Vagina (tissue), 2 donors: ENCODE measurements at places on chromosomes 6 and 20.

- no peaks in the 10 kb centered on the region for H3K36me3 ChIP-seq
- H3K27me3 ChIP-seq, result no peaks in the 10 kb centered on the region
- no peak overlapping the region for H3K4me3 ChIP-seq
- H3K27ac ChIP-seq, result peak overlapping the region; percentile 9
- peaks cover 13% of the 10 kb centered on the region for H3K4me1 ChIP-seq
Measured at GRCh38 chr20:4341804-4342485, 326.6 kb upstream of the RNF24 start.

DNA sequence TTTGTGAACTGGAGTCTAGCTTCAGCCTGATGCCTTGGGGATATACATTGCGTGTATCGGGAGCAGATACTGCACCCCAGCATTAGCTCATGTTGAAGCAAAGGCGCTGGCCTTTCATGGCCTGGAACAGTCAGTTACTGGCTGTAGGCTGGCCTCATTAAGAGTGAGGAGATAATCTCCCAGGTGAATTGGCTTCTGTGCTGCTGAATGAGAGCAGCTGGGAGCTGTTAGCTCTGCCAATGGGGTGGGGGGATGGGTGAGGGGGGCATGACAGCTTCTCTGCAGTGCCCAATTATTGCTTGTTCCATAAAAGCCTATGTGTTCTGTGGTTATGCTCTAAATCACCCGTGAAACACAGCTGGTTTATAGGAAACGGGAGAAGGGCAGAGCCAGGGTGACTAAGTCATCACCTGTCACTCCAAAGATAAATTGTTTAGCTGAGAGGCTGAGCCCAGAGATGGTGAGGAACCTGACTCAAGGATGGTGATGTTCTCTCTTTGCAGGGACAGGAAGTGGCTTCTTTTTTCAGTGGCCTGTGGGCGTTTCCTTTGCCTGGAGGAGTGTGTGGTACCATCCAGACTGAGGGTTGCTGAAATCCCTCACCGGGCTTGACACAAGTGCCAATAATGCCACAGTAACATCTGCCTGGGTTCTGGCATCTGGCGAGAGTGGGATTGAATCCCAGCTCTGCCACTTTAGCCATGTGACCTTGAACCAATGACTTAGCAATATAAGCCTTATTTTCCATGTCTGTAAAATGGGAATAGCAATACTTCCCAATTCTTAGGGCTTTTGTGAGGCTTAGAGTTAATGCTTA lies 170.8 kb downstream of the BCAS1 start:
- no peak for DNase-seq
- no peaks in the 10 kb centered on the region for H3K27me3 ChIP-seq
- peak overlapping the region; percentile 65 for H3K27ac ChIP-seq
- peaks cover 38% of the 10 kb centered on the region for H3K4me1 ChIP-seq

- no peak overlapping the region for H3K4me3 ChIP-seq
- H3K36me3 ChIP-seq, result no peaks in the 10 kb centered on the region
- no peak overlapping the region for H3K27ac ChIP-seq
- no peak for DNase-seq
- no peaks in the 10 kb centered on the region for H3K4me1 ChIP-seq
Measured at GRCh38 chr6:50925548-50925947, 106.9 kb downstream of the TFAP2B start.

DNA sequence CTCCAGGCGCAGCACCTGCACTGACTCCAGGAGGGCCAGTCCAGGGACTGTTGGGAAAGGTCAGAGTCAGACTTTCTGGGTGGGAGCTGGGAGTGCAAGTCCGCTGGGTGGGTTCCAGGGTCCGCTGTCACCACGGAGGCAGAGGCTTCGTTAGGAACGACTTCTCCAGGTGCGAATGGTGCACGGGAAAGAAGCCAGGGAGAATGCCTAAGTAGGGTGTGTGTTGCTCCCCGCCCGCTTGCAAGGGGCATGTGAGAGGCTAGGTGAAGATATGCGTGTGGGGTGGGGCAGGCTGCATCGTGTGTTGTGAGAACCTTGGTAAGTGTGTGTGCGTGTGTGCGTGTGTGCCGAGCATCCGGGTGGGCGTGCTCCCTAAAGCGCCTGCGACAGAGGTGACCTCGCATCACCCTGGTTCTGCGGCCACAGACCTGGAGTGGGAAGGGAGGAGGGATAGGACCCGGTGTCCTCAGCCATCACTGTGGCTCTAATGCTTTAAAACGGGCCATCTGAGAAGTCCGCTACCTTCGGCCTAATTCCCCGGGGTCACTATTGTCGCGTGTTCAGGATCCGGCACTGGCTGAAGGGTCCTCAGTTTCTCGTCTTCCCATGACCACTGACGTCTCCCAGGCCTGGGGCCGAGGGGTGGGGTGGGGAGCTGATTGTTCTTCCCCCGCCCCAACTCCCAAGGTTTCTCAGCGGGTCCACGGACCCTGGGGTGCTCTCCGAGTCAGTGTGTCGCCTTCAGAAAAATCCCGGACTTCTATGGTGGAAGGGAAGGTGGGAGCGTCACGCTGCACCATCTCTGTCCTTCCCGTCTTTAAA lies 6.1 kb downstream of the SLC32A1 start:
- H3K27ac ChIP-seq, result no peak overlapping the region
- H3K27me3 ChIP-seq, result peaks cover 41% of the 10 kb centered on the region
- DNase-seq, result no peak
- no peaks in the 10 kb centered on the region for H3K36me3 ChIP-seq
- H3K4me1 ChIP-seq, result peaks cover 42% of the 10 kb centered on the region

- DNase-seq, result no peak
- no peak overlapping the region for H3K4me3 ChIP-seq
- no peaks in the 10 kb centered on the region for H3K27me3 ChIP-seq
- no peaks in the 10 kb centered on the region for H3K36me3 ChIP-seq
Measured at GRCh38 chr6:113281014-113281413, 576.1 kb upstream of the MARCKS start.

GRCh38 chr6:133877116-133877515 lies 11.8 kb upstream of the TCF21 start:
- no peak overlapping the region for H3K4me3 ChIP-seq
- no peak for DNase-seq
- H3K27me3 ChIP-seq, result no peaks in the 10 kb centered on the region
- no peak overlapping the region for H3K27ac ChIP-seq
- no peaks in the 10 kb centered on the region for H3K36me3 ChIP-seq

- no peak for DNase-seq
- no peak overlapping the region for H3K27ac ChIP-seq
- no peak overlapping the region for H3K4me3 ChIP-seq
- H3K27me3 ChIP-seq, result no peaks in the 10 kb centered on the region
Measured at GRCh38 chr20:57804470-57805250, 94.8 kb upstream of the PMEPA1 start.
